ENCODE measurements at places on chromosomes 6 and 20. TPM values are rescaled to one million over a fixed set of nuclear protein-coding genes. Genes with fewer than 3 reads are reported as not detected.

GRCh38 chr6:15183979-15184378 is 61.9 kb upstream of the JARID2 start:
- H3K27ac ChIP-seq, result no peak overlapping the region
- H3K27me3 ChIP-seq, result no peaks in the 10 kb centered on the region
- DNase-seq, result no peak
- H3K36me3 ChIP-seq, result no peaks in the 10 kb centered on the region

Gene C6orf118
- not detected for total RNA-seq

Gene HLA-DPA1
- 718 TPM for total RNA-seq

DNA sequence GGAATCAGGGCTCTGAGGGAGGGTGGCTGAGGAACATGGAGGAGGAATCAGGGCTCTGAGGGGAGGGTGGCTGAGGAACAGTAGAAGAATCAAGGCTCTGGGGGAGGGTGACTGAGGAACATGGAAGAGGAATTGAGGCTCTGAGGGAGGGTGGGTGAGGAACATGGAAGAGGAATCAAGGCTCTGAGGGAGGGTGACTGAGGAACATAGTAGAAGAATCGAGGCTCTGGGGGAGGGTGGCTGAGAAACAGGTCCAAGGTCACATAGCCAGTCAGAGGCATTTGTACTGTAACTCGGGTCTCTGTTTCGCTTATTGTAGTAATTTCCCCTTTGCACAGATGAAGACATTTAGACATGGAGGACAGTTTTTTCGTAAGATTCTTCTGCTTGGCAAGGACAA is 164.8 kb downstream of the SOBP start:
- no peaks in the 10 kb centered on the region for H3K27me3 ChIP-seq
- H3K4me3 ChIP-seq, result no peak overlapping the region
- no peaks in the 10 kb centered on the region for H3K36me3 ChIP-seq
- H3K27ac ChIP-seq, result no peak overlapping the region
- peaks cover 60% of the 10 kb centered on the region for H3K4me1 ChIP-seq

GRCh38 chr6:10081957-10082356 is 332.9 kb downstream of the TFAP2A start:
- no peak overlapping the region for H3K27ac ChIP-seq
- no peaks in the 10 kb centered on the region for H3K4me1 ChIP-seq
- no peaks in the 10 kb centered on the region for H3K27me3 ChIP-seq
- no peaks in the 10 kb centered on the region for H3K36me3 ChIP-seq

Gene DEFB124
- not detected for total RNA-seq

GRCh38 chr6:41286544-41287346 is at the start of gene TREM1:
Gene TREM1, minus strand, starts transcription at chr6:41286682. Its CDS starts 27 bp downstream, at chr6:41286655.
- no peak within 1 kb of the TSS for H3K27ac ChIP-seq
- H3K27me3 ChIP-seq, result peaks cover 6% of the 10 kb centered on the region
- H3K36me3 ChIP-seq, result no peaks in the 10 kb centered on the region
- DNase-seq, result no peak
- H3K4me1 ChIP-seq, result peaks cover 6% of the 10 kb centered on the region

- H3K27me3 ChIP-seq, result no peaks in the 10 kb centered on the region
- no peak for DNase-seq
- H3K4me3 ChIP-seq, result no peak overlapping the region
- H3K4me1 ChIP-seq, result no peaks in the 10 kb centered on the region
- no peak overlapping the region for H3K27ac ChIP-seq
Measured at GRCh38 chr6:2215342-2215741, 30.1 kb downstream of the GMDS start.

DNA sequence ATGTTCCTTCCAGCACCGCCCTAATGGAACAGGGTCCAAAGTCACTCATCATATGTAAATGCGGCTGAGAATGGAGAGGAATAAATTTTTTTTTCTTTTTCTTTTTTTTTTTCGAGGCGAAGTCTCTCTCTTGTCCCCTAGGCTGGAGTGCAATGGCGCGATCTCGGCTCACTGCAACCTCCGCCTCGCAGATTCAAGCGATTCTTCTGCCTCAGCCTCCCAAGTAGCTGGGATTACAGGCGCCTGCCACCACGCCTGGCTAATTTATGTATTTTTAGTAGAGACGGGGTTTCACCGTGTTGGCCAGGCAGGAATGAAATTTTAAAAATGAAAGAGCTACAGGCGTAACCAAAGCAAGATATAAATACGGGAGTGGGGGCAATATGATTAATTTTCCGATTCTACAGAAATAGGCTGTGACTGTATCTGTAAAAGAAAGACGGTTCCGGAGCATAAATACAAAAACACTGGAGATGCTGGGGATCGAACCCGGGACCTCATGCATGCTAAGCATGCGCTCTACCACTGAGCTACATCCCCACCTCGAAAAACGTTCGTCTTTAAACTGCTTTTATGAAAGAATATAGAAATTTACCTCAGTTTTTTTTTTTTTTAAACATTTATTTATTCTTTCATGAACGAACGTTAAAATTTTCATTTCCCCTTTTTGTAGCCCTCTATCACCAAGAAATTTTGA is 132.2 kb downstream of the GPX5 start:
- peak overlapping the region; percentile 75 for H3K4me3 ChIP-seq
- peaks cover 52% of the 10 kb centered on the region for H3K27me3 ChIP-seq
- no peaks in the 10 kb centered on the region for H3K36me3 ChIP-seq
- peaks cover 21% of the 10 kb centered on the region for H3K4me1 ChIP-seq
- DNase-seq, result no peak

DNA sequence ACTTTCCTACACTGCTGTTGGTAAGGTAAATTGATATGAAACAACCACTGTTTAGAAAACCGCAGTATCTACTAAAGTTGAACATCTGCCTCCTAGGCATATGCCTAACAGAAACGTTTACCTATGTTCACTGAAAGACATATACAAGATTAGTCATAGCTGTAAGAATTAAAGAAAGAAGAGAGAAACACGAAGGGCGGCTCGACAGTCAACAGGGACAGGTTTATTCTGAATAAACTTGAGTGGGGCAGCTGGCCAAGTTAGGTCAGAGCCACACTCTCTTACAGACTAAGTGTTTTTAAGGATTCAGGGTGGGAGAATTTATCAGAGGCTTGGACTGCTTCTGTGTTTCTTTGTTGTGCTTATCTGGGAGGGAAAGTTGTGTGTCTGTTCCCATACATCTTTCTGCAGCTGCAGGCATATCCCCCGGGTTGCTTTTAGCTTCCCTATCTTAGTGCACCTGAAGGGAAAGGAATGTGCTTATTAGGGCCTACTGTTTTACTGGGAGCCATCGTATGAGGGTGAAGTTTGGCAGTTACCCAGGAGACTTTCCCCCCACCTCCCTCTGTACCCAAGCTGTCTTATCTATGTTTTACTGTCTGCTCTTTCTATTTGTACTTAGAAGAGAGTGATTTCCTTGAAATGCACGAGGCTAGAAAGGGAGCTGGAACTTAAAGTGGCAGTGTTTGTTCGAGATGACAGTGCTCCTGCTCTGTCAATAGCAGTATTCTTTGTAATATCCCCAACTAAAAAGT is 20.4 kb downstream of the PROCR start:
- no peak for DNase-seq
- peaks cover 8% of the 10 kb centered on the region for H3K36me3 ChIP-seq
- H3K4me3 ChIP-seq, result no peak overlapping the region
- no peaks in the 10 kb centered on the region for H3K4me1 ChIP-seq
- H3K27me3 ChIP-seq, result no peaks in the 10 kb centered on the region
- H3K27ac ChIP-seq, result no peak overlapping the region

DNA sequence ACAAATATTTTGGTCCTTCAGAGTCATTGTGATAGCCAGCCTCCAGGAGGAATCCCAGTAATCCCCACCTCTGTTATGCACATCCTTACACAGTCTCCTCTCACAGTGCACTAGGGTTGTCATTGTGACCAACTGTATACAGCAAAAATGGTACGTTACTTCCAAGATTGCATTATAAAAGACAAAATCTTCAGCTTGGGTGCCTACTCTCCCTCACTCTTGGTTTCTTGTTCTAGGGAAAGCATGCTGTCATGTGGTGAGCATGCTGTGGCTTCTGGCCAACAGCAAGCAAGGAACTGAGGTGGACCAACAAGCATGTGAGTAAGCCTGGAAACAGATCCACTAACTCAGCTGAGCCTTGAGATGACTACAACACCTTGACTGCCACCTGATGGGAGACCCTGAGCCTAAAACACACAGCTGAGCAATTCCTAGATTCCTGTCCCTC is 130.1 kb upstream of the DST start:
- DNase-seq, result no peak
- H3K36me3 ChIP-seq, result no peaks in the 10 kb centered on the region
- H3K4me1 ChIP-seq, result no peaks in the 10 kb centered on the region
- H3K4me3 ChIP-seq, result no peak overlapping the region

- no peak for DNase-seq
- peaks cover 43% of the 10 kb centered on the region for H3K27me3 ChIP-seq
- H3K27ac ChIP-seq, result no peak overlapping the region
- no peaks in the 10 kb centered on the region for H3K36me3 ChIP-seq
Measured at GRCh38 chr20:49561256-49561655, 6.7 kb downstream of the PTGIS start.

Gene CD24
- total RNA-seq, result 49.3 TPM

Gene NRSN1
- total RNA-seq, result not detected

DNA sequence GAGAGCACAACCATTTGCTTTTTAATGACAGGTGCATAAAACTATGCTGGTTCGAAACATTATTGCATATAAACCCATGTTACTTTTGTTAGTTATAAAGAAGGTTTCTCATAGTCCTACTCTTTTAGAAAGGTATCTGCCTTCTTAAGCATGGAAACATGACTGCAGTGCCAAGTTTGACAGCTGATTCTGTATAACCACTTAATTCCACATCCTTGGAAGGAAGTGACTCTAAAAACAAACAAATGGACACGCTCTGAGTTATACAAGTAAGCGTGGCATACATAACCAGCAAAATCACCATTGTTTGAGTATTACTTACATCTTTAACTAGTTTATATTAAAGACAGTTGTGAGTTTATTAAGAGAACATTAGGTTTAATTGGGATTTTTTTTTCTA is 125.0 kb upstream of the HDGFL1 start:
- no peaks in the 10 kb centered on the region for H3K27me3 ChIP-seq
- no peaks in the 10 kb centered on the region for H3K4me1 ChIP-seq
- H3K36me3 ChIP-seq, result no peaks in the 10 kb centered on the region
- no peak overlapping the region for H3K4me3 ChIP-seq

GRCh38 chr6:72348926-72349325 is 272.9 kb upstream of the KCNQ5 start:
- no peak for DNase-seq
- H3K4me3 ChIP-seq, result no peak overlapping the region
- H3K36me3 ChIP-seq, result no peaks in the 10 kb centered on the region

GRCh38 chr6:48144021-48144420 is 33.0 kb upstream of the PTCHD4 start:
- H3K27ac ChIP-seq, result no peak overlapping the region
- no peaks in the 10 kb centered on the region for H3K4me1 ChIP-seq
- no peaks in the 10 kb centered on the region for H3K36me3 ChIP-seq
- no peak for DNase-seq

Gene GPLD1
- 7.3 TPM for total RNA-seq

DNA sequence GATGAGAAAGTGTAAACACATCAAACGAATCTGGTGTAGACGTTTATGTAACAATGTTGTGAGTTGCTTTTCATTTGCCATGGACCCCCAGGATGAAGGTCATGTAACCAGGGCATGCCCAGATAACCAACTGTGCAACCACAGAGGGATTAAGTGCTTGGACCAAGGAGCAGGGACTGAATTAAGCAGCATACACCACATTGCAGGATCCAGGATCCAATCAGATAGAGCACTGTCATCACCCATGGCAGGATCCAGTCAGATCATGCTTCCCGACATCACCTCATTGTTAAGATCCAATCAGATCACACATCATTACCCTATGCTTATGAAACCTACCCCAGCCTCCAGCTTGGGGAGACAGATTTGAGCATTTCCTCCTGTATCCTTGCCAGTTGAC is 74.3 kb upstream of the RCAN2 start:
- DNase-seq, result no peak
- no peaks in the 10 kb centered on the region for H3K4me1 ChIP-seq
- H3K27me3 ChIP-seq, result peaks cover 6% of the 10 kb centered on the region
- no peak overlapping the region for H3K4me3 ChIP-seq

Gene SIM1
- total RNA-seq, result not detected

GRCh38 chr6:69768664-69769063 is 28.1 kb downstream of the LMBRD1 start:
- no peak overlapping the region for H3K27ac ChIP-seq
- no peak for DNase-seq
- H3K4me3 ChIP-seq, result no peak overlapping the region
- H3K27me3 ChIP-seq, result no peaks in the 10 kb centered on the region

Gene TCP11
- total RNA-seq, result not detected

Gene ZFP57
- 5.2 TPM for total RNA-seq

DNA sequence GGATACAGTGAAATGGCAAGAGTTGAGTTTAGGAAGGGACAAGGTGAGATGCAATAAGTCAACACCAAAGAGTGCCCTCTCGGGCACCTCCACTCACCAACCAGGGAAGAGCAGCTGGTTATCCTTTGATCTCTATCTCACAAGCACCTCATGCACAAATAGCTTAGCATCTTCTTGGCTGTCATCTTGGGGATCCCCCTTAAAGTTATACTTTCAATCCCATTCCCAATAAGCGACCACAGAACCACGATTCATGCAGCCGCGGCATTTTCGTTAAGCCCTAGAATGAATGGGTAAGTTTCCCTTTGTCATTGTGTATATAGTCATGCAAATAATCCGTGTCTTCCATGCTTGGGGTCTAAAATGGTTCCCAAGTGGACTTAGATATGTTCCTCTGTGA is 73.5 kb downstream of the ADTRP start:
- H3K27ac ChIP-seq, result no peak overlapping the region
- H3K36me3 ChIP-seq, result no peaks in the 10 kb centered on the region

Gene MAS1
- not detected for total RNA-seq

Gene FLRT3
- not detected for total RNA-seq

DNA sequence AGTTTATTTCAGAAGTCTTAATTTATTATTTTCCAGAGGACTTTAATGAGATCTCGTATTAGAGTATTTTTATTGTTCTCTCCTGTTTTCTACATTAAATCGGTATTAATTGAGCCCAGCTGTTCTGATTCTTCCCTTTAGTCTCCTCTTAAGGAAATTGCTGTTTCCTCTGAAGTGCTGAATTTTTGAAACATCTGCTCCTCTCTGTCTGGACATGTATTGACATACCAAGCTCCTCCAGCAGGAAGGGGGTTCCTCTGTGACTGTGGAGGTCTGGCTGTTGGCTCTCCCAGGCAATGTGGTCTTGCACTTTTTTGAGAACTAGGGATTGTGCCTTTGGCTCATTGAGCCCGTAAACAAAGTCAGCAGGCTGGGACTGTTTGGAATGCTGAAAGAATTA is 74.9 kb downstream of the MAP3K4 start:
- H3K27ac ChIP-seq, result no peak overlapping the region
- DNase-seq, result no peak
- peaks cover 24% of the 10 kb centered on the region for H3K36me3 ChIP-seq

DNA sequence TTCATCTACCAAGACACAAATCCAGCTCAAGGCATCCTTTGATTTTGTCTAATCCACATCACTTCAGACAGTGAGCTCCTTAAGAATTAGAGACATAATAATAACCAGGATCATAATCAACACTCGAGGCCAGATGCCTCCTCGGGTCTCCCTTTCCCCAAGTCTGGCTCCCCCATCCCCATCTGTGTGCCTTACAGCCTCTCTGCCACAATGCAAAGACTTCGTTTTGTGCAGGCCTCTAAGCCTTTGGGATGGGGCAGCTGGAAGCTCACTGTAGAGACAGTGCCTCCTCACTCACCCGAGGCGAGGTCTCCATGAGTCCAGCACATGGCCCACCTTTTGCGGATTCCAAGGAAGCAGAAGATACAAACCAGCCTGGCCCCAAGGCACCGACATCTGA is 30.3 kb downstream of the LRFN2 start:
- no peak for DNase-seq
- peaks cover 2% of the 10 kb centered on the region for H3K27me3 ChIP-seq
- no peak overlapping the region for H3K27ac ChIP-seq
- no peak overlapping the region for H3K4me3 ChIP-seq

- no peak overlapping the region for H3K4me3 ChIP-seq
- peaks cover 43% of the 10 kb centered on the region for H3K4me1 ChIP-seq
- no peak for DNase-seq
- H3K27me3 ChIP-seq, result no peaks in the 10 kb centered on the region
Measured at GRCh38 chr6:284486-284885, 7.8 kb upstream of the DUSP22 start.
